Stimulated activated CD8-positive, alpha-beta memory T cell treated with anti-CD3 and anti-CD28 coated beads, Interleukin-7, amount 100 ng/mL, for 48 hours (primary cell): ENCODE measurements at places on chromosomes 6 and 20.

DNA sequence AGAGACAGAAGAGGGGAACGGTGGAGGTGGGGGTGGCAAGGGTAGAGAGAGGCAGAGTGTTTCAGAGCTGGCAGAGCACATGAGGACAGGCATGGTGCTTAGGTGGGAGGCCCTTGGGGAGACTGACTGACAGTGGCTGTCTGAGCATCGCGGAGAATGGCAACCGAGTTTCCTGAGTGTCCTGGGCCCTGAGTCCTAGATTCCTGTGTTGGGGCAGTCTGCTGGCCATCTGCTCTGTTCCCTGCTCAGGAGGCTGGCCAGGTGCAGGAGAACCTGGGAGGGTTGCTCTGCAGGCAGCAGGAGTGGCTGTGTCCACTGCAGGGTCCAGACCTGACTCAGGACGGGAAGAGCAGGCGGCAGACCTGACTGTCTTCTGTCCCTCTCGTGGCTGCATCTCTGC, 248.9 kb downstream of the LRFN2 start:
- DNase-seq = no peak

- no peak for DNase-seq
These were observed 172.4 kb upstream of the SSTR4 start for GRCh38 chr20:22862671-22863230.

- DNase-seq = no peak
These were observed 1.3 kb downstream of the VWA7 start for GRCh38 chr6:31775633-31776484.

DNA sequence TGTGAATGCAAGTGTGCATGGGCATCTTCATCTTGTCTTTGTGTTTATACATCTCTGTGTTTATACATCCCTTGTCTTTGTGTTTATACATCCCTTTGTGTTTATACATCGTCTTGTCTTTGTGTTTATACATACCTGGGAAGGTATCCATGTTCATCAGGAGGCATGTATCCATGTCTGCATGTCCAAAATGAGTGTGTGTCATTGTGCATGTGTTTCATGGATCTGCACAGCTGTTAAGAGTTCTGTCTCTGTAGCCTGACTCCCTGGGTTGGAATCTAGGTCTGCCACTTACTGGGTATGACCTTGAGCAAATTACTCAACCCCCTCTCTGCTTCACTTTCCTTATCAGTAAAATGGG, 50.1 kb upstream of the SIRPA start:
- DNase-seq = no peak

- DNase-seq = no peak
These were observed 8.5 kb upstream of the SRC start for GRCh38 chr20:37337208-37337991.

DNA sequence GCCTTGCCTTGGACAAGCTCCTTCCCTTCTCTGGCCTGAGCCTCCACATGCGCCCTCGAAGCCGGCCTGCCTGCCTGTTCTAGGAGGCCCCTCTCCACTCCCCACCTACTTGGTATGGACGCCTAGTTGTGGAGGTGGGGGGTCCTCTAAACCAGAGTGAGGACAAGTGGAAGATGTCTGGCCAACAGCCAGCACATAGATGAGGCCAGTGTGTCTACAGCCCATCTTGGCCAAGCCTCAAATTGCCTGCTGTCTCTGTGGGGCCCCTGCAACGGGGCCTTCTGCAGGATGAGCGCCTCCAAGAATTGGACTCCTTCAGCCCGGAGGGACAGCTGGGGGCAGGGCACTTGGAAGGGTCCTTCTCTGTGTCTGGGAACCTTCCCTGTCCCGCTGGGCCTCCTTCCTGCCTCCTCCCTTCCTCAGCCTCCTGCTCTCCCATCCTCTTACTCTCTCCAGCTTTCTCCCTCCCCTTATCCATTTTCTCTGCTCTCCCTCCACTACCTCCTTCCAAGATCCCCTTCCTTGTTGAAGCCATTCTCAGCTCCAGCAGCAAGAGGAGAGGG, 1.6 kb downstream of the MDFI start:
- DNase-seq = no peak

DNA sequence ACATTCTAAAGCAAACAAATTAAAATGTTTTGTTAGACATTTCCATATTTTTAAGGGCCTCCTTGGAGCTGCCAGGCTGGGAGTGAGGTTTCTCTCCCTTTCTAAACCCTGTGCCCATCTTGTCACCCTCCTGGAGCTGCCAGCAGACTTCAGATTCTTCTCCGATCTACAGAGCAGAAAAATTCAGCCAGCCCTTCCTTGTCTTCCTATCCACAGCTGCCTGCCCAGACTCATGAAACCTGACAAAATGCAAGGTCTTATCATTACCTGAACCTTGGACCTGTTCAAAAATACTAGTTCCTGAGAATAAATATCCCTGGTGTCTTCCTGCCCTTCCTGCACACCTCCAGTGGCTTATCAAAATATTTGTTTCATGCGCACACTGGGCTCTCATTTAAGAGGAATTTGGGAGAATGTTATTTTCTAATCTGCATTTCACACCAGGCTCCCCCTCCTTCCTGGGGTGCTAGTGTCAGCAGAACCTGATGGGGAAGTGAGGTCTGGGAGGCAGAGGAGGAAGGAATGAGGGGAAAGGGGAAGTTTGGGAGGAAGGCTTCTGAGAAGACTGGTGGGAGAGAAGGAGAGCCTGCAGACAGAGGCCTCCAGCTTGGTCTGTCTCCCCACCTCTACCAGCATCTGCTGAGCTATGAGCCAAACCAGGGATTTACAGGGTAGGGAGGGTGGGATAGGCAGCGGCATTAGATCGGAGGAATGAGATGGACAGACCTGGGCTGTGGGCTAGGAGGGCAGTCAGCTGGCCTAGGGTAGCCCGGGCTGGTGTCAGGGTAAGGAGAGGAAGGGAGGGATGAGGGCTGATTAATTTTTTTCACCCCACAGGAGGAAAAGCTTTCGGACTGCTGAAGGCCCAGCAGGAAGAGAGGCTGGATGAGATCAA, at the start of gene AIF1:
AIF1 (plus strand) TSS at position 551 of the 895 bp plus-strand sequence; CDS start at position 647, 96 bp downstream.
- DNase-seq = no peak

GRCh38 chr6:36979347-36979742, 6.7 kb downstream of the MTCH1 start:
- no peak for DNase-seq

- DNase-seq = no peak
These were observed 99.2 kb downstream of the BMP7 start for GRCh38 chr20:57167292-57167655.

DNA sequence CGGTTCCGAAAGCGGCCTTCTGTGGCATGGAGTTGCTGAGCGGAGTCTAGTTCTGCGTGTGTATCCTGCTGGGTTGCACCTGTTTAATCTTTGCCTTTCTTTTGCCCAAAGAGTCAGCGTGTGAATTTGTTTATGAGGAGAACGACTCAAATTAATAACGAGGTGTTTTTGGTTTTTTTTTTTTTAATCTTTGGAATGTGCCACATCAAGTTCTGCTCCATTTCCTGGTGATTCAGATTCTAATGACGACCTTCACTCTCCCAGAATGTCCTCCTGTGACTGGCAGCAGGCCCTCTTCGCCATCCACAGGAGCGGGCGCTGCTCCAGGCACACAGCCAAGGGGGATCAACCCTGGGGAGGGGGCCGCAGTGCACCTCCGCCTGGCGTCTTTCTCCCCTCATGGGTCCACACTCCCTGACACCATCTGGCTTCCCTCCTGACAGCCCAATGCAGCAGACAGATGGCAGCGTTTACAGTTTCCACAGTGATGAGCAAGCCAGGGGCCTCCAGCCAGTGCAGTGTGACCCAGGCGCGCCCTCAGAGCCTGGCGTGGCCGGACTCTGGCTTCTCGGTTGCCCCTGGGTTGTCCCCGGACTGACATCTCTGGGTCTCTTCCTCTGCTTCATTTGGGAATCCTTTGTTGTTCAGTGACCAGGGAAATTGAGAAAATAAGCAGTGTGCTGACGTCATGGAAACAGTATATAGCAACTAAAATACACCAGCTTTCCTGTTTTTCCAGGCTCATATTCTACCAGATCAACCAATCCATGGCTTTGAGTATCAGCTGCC, 27.5 kb upstream of the AFDN start:
- no peak for DNase-seq
